ENCODE measurements at places on chromosomes 2 and 18.
A peak's percentile ranks its signal among the peaks of the same experiment; 100 is the strongest.

GRCh38 chr2:238669046-238669445, 178.8 kb upstream of the TWIST2 start:
- DNase-seq: no peak

DNA sequence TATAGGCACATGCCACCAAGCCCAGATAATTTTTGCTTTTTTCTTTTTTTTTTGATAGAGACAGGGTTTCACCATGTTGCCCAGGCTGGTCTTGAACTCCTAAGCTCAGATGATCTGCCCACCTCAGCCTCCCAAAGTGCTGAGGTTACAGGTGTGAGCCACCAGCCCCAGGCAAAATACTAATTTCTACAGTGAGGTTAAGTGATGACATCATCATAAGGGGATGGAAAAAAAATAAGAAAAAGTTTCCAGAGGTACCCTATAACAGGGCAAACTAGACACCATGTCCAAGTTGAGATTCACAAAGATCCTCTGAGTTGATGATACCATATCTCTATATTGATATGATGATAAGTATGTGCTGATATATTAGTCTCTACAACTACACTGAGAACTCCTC, 163.7 kb upstream of the ACVR2A start:
- DNase-seq: no peak

DNA sequence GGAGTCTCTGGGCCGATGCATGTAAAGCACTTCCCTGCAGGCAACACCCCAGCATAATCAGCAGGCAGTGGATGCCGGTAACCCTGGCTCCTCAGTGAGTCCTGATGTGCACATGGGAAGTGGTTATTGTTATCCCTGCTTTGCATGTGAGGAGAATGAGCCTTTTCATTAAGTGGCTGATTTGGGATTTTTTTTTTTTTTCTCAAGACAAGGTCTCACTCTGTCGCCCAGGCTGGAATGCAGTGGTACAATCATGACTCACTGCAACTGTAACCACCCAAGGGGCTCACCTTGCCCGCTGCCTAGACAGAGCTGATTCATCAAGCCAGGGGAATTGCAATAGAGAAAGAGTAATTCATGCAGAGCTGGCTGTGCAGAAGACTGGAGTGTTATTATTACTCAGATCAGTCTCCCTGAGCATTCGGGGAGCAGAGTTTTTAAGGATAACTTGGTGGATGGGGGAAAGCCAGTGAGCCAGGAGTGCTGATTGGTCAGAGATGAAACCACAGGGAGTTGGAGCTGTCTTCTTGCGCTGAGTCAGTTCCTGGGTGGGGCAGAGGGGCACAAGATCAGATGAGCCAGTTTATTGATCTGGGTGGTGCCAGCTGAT, 95.4 kb downstream of the SOCS6 start:
- DNase-seq: peak; percentile 70

GRCh38 chr2:220703279-220703678, 868.8 kb downstream of the EPHA4 start:
- no peak for DNase-seq

DNA sequence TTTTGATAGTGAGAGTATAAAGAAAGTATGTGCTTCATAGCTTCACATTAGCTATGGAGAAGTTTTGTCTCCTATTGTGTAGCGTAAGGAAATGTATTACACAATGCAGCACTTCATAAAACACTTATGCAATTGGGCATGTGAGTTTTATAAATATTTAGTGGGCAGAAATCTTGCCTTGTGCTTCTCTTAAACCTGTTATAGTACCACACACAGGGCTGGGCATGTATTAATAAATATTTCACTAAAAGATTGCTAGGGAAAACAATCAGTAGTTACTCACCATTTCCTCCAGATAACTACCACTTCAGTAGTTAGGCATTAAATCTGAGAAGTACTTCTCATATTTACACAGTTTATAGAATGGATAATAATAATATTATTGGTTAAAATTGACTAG, 1080.8 kb upstream of the PIK3C3 start:
- DNase-seq: no peak

DNA sequence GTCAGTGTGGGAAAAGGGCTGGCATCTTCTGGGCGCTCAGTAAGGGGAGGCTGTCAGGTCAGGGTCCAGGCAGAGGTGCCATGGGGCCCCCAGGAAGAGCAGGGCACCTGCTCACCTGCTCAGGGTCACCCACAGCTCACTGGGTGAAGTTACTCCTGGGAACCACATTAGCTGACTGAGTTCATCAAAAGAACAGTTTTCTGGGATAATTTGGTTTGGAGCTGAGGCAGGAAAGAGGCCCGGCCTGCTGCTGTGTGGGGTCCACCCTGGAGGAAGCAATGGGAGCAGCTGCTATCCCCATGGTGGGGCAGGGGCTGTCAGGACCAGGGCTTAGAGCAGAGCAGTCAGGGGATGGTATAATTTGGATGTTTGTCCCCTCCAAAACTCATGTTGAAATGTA, 97.2 kb upstream of the GPC1 start:
- no peak for DNase-seq

DNA sequence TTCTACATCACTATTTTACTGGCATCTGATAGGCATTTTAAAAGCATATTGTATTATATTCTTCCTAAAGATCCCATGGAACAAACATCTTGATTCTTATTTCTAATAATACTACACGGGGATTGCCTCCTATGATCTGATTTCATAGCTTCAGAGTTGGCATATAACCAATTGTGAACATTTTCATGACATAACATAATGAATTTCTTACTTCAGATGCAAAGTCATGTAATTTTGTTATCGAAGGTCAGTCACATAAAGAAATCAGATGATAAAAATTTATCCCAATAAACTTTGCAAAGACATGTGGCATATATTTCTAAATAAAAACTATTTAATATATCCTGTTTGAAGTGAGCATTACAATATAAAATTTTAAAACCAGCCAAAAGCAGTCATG, 93.3 kb downstream of the COL5A2 start:
- no peak for DNase-seq

- DNase-seq: no peak
These were observed 31.7 kb upstream of the ASPRV1 start for GRCh38 chr2:69993048-69993565.

DNA sequence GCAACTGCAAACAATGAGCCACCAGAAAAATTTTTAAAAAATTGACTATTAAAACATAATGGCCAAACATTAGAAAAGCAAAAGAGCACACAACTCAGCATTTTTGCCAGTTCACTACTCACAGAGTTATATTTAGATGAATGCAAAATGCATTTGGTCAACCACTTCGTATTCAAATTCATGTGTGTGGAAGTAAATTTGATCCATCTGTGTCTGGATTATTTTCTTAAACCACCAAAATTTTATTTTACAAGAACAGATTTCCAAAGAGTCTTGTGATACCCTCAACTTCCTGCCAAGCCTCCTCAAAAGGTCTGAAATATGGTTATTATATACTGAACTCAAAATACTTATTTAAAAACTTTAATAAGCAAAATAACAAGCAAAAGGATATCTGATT, 57.4 kb downstream of the PPP1R1C start:
- no peak for DNase-seq

DNA sequence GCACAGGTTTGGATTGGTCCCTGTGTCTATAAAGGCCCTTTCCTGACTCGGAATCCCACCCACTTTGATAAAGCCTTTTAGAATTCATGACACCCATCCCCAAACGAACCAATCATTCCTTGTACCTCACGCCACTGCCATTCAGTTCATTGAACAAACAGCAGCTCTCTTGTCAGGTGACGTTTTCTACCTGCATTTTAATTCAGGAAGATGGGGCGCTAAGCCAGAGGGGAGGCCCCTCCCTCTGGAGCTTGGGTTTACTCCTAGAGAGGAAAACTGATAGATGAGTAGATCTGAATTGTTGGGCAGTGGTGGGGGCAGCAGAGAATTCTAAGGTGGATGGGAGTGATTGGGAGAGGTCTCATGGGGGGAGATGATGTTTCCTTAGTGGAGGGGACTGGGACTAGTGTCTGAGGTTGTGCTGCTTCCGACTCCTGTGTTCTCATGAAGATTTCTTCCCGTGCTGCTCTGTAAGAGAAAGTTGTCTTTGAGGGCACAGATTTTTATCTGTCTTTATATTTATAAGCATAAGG, 9.6 kb downstream of the RRM2 start:
- DNase-seq: no peak

DNA sequence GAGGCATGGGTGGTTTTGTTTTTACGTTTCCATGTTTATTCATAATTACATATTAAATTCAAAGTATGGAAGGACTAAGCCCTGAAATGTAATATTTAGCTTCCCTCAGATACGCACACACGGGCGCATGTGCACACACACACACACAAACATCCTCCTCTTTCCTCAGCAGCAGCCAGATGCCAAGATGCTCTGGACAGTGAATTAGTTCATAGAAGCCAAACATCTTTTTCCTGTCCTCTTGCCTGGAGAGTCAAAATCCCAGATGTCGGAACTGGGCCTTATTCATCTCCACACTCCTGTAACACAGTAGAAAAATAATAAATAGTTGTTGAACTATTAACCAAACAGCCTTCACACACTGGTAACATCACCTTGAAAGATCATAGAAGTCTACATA, 273.1 kb downstream of the SP3 start:
- no peak for DNase-seq

DNA sequence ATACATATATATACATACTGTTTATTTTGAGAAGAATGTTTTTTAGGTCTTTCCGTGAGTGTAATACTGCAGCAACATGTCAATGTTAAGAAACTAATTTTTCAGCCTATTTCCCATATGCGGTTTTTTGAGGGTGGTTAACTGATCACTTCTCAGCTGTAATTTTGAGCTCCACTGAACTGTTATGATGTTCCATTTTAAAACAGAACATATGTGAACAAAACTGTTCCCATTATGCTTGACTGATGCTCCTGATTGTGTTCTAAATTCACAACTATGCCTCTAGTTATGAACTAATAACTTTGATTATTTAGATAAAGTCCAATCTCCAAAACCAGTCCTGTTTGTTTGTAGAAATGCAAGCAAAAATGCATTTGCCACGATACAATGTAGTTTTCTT, 511.2 kb upstream of the FSIP2 start:
- DNase-seq: no peak

GRCh38 chr18:50051288-50051687, 143.7 kb downstream of the MYO5B start:
- no peak for DNase-seq

DNA sequence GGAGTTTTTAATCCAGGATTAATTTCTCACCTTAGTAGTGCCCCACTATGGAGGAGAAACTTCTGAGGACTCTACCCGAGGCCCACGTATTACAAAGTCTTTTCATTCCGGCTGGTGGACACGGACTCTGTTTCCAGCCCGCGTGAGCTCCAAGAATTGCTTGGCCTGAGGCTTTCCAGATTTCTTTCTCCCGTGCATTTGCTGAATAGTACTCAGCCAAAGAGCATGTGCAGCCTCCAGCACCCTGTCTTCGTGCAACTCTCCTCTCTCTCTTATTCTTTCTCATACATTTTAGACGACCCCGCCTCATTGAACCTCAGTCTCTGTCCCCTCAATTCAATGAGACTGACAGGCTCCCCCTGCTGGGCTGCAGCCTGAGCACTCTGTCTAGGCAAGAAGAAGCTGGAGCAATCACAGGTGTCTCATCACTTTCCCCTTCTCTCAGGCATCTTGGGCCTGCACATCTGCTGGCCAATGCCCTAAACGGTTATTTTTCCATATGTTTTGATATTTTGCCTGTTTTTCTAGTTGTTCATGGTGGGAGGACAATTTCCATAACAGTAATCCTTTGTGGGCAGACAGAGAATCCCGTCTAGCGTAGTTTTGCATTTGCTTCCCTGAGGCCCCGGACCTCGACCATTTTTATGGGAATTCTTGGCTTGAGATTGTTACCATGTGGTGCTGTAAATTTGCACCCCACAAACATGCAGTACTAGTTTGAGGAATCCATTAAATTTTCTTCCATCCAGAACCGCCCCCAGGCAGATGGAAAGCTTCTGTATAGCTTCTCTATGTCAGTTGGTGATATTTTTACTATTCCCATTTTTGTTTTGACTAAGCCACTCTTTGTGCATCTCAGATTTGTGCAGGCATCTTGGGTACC, 50.1 kb upstream of the LPIN2 start:
- DNase-seq: peak; percentile 64

GRCh38 chr18:11987527-11987926, 6.2 kb downstream of the IMPA2 start:
- DNase-seq: peak; percentile 91

- DNase-seq: no peak
These were observed 42.6 kb downstream of the ITGAV start for GRCh38 chr2:186632417-186632816.

DNA sequence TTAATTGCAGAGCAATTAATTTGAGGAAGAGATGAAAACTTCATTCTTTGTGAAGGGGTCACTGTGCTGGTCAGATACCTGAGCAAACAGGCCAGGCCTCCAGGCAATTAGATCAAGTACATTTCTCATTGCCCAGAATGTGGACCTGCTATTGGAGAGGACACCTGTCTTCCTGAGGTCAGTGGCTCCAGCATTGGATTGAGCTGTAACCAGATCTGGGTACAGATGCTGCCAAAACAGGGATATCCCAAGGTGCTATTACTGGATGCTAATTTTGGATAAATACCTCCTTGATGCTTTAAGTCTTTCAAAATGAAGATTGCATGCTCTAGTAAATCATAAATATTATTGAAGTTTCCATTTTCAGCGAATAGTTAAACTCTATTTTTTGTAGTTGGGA, 131.5 kb downstream of the FAM161A start:
- DNase-seq: no peak

- no peak for DNase-seq
These were observed 134.1 kb upstream of the MC4R start for GRCh38 chr18:60506682-60507081.

DNA sequence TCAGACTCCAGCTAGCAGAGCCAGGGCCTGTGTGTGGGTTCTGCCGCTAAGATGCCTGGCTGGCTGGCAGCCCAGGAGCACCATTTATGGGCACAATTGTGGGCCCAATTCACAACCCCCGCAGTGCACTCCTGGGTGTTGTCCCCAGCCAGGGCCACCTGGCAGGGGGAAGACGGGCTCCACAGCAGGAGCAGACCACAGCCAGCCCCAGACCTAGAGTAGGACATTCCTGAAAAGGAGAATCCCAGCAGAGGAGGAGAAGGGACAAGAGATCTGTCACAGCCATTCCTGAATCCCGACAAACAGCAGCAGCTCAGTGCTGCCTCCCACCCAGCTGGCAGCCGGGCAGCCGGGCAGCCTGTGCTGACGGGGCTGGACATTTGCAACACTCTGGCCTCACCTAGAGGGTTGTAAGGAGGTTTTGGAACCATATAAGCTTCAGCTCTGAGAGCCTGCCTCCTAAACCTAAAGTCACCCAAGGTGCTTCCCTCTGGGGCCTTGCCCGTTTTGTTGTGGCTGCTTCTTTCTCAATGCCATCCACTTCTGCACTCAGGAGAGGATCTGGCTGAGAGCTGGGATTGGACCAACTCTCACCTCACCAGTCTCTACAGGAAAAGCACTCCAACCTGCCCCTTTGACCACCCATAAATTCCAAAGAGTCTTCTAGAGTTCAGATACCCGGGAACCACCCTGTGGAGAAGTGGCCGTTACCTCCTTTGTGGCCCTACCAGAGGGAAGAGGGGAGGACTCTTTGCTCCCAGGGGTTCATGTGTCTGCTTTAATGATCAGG, 4.1 kb upstream of the TMEM177 start:
- no peak for DNase-seq

- peak; percentile 35 for DNase-seq
These were observed 51.9 kb downstream of the ESCO1 start for GRCh38 chr18:21548647-21549046.

All from hematopoietic multipotent progenitor cell treated with erythropoietin and hydrocortisone succinate and interleukin-3 and kit ligand, for 8 days (in vitro differentiated cells).